Left ventricle myocardium inferior (tissue), 1 donor: ENCODE measurements at places on chromosomes 12 and 14. TPM values are rescaled to one million over a fixed set of nuclear protein-coding genes. Genes with fewer than 3 reads are reported as not detected.

Gene AP1G2
- 10.4 TPM for total RNA-seq

Gene ATG14
- 13.2 TPM for total RNA-seq

Gene OR11H7
- total RNA-seq, result not detected

GRCh38 chr12:101799774-101800173 lies 31.0 kb downstream of the GNPTAB start:
- no peak overlapping the region for H3K27ac ChIP-seq
- H3K27me3 ChIP-seq, result no peaks in the 10 kb centered on the region
- H3K36me3 ChIP-seq, result no peaks in the 10 kb centered on the region
- DNase-seq, result no peak
- peaks cover 11% of the 10 kb centered on the region for H3K4me1 ChIP-seq

DNA sequence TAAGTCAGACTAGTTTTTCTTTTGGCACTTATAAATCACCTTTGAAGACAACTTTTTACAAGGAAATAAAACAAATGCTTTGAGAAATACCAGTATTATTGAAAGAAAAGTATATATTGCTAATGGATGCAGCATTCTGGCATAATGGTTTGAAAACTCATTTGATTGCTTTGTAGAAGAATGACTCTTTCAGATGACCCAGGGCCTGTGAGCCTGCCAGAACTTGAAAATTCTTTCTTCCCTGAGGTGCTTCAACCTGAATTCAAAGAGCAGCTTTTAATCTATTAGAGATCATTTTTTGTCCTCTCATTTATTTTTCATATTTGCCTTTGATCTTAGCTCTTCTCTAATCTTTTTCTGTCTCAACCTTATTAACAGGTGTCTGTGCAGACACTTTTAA lies 87.4 kb downstream of the LRRK2 start:
- H3K36me3 ChIP-seq, result peaks cover 25% of the 10 kb centered on the region
- H3K27me3 ChIP-seq, result no peaks in the 10 kb centered on the region
- H3K4me3 ChIP-seq, result no peak overlapping the region
- H3K4me1 ChIP-seq, result no peaks in the 10 kb centered on the region
- DNase-seq, result no peak

DNA sequence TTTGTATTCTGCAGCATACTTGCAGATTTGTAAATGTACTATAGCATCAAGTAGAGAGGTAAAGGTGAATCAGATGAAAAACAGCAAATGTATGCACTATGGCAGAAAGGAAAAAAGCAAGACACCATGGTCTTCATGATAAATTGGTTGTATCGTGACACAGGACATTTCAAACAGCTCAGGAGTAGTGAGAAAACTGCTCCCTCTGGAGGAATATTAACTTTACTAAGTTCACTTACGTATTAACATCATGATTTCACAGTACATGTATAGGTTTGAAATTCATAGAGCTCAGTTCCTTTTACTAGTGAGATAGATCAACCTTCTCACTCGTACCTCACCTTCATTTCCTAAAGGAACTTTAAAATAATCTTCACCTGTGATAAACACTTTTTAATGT lies 6.5 kb downstream of the MBIP start:
- H3K36me3 ChIP-seq, result peaks cover 44% of the 10 kb centered on the region
- H3K27ac ChIP-seq, result no peak overlapping the region
- H3K4me3 ChIP-seq, result no peak overlapping the region
- no peaks in the 10 kb centered on the region for H3K27me3 ChIP-seq
- peaks cover 12% of the 10 kb centered on the region for H3K4me1 ChIP-seq

- no peak overlapping the region for H3K4me3 ChIP-seq
- no peaks in the 10 kb centered on the region for H3K36me3 ChIP-seq
- H3K27me3 ChIP-seq, result no peaks in the 10 kb centered on the region
- H3K27ac ChIP-seq, result no peak overlapping the region
- no peak for DNase-seq
- peaks cover 15% of the 10 kb centered on the region for H3K4me1 ChIP-seq
Measured at GRCh38 chr14:92437729-92438285, 75.8 kb upstream of the RIN3 start.
